ENCODE measurements at places on chromosomes 6 and 20.
A peak's percentile ranks its signal among the peaks of the same experiment; 100 is the strongest.

DNA sequence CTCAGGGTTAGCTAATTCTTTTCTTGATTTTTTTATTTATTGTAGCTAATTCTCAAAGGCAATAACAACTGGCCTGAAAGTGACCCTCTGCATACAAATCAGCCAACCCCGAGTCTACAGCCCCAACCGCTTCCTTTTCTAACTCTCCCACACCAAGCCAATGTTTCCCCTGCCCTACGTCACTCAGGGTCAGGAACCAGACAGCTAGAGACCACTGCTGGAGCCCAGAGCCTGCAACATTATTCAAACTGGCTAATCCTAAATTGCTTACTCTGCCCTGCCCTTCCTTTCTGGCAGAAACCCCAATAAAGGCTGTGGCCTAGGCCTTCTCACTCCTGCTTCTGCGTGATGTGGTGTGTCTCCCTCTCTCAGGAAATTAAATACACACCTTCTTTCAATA lies 320.7 kb downstream of the CBLN4 start:
- DNase-seq, result no peak

DNA sequence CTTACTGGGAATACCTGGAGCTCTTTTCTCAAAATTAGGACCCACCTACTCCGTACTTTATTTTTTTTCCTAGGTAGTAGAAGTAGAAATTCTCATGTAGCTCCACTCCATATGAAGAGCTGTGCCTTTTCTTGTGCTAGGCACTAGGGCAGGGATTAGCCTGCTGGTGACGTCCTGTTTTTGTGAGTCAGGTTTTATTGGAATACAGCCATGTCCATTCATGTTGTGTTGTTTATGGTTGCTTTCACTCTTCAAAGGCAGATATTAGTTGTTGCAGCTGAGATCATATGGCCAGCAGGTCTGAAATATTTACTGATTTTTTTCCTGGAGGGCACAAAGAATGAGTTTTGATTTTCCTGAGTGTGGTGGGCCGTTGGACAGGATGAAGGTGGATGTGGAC lies 20.5 kb downstream of the XRN2 start:
- DNase-seq, result peak; percentile 45

DNA sequence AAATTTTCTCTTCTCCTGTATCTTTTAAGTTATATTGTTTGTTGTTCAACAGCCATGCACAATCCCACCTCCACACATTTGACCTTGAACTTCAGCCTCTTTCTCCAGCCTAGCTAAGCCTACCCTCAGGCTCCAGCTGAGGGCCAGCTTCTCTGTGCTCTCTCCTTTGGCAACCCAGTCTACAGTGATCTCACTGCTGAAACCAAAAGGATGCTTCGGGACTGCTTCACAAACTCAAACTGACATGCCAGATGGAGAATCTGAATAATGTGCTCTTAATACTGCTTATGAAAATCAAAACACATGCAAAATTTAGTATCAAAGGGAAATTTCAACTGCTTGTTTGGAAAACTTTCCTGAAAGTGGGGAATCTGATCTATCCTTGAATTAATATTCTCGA lies 16.1 kb upstream of the RIN2 start:
- no peak for DNase-seq

- no peak for DNase-seq
Observed at GRCh38 chr20:44031781-44032582, 117.3 kb downstream of the TOX2 start.

DNA sequence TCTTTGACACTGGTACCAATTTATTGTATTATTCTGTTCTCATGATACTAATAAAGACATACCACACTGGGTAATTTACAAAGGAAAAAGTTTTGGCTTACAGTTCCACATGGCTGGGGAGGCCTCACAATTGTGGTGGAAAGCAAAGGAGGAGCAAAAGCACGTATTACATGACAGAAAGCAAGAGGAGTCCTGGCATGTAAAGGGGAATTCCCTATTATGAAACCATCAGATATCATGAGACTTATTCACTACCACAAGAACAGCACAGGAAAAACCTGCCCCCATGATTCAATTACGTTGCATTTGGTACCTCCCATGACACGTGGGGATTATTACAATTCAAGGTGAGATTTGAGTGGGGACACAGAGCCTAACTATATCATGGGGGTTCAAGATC lies 43.4 kb downstream of the SLC22A2 start:
- DNase-seq, result no peak

GRCh38 chr20:37406010-37406998 lies 60.4 kb downstream of the SRC start:
- DNase-seq, result no peak

DNA sequence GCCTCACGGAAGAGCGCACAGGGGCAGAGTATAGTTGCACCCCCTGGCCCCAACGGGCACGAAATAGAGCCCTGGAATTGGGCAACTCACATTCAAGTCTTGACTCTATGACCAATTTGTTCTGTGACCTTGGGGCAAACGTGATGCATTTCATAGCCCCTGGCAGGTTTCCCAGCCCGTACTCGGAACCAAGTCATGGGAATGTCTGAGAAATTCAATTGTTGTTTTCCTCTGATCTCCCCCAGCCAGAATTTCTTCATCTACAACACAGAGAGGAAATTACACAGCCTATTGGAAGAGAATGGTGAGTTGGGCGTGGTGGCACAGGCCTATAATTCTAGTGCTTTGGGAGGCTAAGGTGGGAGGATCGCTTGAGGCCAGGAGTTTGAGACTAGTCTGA lies 322.3 kb upstream of the SULF2 start:
- no peak for DNase-seq

DNA sequence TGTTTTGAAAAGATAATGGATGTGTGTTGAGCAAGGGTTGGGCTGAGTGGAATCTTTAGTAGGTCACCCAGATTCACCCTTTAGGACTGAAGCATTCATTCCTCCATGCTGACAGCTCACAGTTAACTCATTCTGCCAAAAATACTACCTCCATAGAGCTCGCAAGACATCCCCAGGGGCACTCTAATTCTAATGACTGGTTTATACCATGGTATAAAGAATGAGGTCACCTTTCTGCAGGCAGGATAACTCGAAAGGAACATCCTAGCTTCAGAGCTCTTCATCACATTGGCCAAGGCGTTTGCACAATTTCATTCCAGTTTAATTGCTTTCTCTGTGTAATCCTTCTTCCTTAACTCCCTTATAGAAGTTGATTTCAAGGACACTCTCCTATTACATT lies 1257.2 kb upstream of the EYS start:
- no peak for DNase-seq

DNA sequence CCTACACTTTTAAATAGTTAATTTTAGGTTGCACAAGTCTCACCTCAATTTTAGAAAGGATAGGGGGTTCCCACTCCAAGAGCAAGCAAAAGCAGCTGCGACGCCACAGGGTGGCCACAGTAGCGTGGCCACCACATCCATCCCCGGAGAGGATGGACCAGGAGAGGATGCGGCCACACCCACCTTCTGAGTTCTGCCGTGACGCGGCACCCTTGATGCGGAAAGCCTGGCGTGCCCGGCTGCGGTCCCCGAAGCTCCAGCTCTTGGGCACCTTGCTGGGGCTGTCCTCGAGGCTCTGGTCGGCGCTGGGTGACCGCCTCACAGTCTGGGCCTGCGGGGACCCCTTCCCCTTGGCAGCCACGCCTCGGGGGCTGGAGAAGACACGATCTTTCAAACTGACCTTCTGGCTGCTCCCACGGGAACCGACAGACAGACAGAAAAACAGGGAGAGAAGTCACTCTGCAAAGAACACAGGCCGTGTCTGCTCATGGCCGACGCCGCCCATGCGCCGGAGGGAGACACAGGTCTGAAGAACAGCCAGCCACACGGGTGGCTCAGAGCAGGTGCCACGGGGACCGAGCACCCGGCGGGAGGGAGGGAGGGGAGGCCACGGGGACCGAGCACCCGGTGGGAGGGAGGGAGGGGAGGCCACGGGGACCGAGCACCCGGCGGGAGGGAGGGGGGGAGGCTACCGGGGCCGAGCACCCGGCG lies 53.7 kb upstream of the CHRNA4 start:
- no peak for DNase-seq

GRCh38 chr6:85712346-85712745 lies 69.7 kb upstream of the SYNCRIP start:
- DNase-seq, result no peak

DNA sequence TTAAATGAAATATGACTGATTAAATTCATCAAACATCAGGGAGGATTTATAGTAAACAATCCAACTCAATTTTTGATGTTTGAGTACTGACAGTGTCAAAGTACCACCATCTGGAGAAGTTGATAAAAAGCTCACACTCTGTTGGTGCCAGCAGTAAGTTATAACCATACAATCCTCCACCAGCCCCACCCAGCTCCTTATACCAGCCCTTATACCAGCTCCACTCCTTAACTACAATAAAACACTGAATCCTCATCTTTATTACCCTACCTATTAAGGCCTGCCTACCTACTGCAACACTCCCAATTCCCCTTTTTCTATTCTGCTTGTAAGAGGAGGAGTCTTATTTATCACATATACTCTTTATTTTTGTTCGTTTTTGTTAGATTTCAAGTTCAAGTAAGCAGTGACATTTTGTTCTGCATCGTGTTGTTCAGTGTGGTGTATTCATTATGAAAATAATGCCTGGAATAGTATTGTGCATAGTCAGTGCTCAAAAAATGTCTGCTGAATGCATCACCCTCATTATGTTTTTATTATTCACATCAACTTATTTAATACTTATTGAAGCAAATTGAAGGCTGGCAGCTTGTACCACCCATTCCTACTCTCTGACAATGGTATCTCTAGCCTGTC lies 954.7 kb upstream of the ADGRB3 start:
- no peak for DNase-seq

DNA sequence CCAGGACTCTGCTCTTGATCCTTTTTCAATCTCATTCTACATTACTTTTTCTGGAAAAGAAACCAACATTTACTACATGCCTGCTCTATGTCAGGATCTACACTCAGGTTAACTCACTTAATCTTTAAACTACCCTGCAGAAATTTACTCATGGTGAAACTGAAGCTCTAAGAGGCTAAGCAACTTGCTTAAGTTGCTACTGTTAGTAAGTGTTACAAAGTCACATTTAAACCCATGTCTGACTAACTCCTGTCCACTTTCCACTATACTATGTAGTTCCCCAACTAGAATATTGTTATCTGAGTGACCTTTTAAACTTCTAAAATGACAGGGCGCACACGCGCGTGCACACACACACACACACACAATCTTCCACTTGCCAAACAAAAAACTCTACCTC lies 5.0 kb downstream of the CEP162 start:
- no peak for DNase-seq

- DNase-seq, result peak; percentile 21
Observed at GRCh38 chr20:24785141-24786110, 163.6 kb upstream of the CST7 start.

- DNase-seq, result no peak
Observed at GRCh38 chr6:73393278-73393677, 1.4 kb upstream of the DDX43 start.

DNA sequence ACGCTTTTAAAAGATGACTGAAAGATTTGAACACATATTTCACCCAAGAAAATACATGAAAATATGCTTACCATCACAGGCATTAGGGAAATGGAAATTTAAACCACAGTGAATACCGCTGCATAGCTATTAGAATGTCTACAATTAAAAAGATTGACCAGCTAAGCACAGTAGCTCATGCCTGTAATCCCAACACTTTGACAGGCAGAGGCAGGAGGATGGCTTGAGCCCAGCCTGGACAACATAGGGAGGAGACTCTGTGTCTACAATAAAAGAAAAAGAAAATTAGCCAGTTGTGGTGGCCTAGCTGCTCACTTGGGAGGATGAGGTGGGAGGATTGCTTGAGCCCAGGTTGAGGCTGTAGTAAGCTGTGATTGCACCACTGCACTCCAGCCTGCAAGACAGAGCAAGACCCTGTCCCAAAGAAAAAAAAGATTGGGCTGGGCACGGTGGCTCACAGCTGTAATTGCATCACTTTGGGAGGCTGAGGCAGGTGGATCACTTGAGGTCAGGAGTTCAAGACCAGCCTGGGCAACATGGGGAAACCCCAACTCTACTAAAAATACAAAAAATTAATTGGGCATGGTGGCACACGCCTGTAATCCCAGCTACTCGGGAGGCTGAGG lies 163.7 kb upstream of the AKAP12 start:
- no peak for DNase-seq

- no peak for DNase-seq
Observed at GRCh38 chr20:21640556-21640955, 64.9 kb upstream of the PAX1 start.

DNA sequence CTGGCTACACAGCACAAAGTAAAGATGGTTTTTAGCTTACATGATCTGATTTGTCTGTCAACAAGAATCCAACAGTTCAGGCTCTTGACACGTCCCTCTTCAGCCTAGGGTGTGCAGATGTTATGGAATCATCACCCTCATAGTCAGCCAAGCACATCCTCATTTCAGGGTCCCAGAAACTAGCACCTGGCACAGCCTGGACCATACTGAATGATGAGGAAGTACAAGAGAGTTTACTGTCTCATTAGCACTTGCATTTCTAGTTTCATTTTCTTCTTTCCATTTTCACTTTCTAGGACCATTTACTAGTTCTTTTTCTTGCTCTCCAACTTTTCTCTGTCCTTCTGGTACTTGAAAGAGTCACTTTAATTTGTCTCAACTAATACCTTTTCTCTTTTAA lies 6.5 kb downstream of the RIPOR2 start:
- DNase-seq, result no peak

DNA sequence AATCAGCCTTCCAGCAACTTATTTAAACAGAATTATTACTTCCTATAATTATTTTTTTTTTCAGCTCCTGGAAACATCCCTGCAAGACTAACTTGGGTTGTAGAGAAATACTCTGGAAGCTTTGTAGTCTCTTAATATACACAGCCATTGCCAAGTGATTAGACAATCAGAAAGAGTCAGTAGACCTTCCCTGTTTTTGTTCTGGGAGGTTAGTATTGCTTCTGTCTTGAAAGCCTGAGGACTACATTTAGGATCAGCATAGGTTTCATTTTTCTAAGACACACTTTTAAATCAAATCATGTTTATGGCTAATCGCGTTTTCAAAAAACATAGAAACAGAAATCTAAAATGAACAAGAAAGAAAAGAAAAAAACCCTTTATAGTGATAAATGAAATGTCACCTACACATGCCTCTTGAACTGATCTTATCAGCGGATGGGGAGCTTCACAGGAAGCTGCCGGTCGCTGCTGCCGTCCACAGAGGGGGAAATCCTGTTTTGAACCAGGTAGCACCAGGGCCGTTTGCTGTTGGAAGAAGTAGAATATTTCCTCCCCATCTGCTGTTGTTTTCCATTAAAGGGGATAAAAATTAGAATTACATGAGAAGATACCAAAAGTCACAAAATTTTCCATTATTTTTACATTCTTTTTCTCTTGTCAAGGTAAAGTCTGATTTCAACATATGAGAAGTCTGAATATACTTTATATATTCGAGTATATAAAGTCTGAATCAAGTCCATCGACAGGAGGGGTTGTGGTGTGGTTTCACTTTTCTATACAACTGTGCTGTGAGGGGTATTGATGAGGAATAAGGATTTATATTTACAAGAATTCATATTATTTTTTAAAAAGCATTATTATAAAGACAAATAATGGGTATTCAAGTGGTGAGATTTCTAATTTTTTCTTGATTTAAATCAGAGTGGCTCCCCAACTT lies 94.6 kb downstream of the ARMC2 start:
- DNase-seq, result no peak

- peak; percentile 50 for DNase-seq
Observed at GRCh38 chr6:134750669-134751068, 199.2 kb downstream of the ALDH8A1 start.

- DNase-seq, result no peak
Observed at GRCh38 chr6:29531668-29532067, 27.9 kb downstream of the UBD start.
